ENCODE measurements at places on chromosomes 11 and 22.

DNA sequence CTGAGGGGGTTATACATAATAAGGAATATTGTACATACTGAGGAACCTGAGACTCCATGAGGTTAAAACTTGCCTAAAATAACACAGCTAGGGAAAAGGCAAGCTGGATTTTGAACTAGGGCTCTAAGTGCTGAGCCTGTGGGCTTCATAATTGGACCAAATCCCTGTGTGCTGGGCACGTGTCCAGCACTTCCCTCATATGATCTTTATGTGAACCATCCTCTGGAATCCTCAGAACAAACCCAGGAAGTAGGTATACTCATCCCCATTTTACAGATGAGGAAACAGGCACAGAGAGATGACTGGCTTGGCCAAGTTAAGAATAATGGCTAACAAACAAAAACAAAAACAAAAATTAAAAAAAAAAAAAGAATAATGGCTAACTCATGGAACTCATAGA lies 14.9 kb downstream of the RTN4RL2 start:
- no peak for DNase-seq

DNA sequence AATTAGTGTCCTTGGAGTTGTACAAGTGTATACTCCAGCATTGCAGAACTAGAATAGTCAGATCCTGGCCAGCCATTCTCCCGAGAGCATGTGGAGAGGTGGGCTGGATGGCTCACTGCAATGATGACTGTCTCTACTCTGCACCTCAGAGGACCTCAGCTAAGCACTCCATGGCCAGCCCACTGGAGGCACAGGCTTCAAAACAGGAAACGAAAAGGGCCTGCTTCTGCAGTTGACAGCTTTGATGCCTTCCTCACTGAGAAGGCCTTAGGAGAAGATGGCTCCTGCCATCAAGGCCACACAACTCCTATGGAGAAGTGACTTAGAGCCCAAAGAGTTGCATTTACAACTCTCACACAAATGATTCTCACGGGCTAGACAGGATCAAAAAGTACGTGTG lies 9.1 kb downstream of the POLD4 start:
- DNase-seq: peak; percentile 53

GRCh38 chr11:73916435-73916834 lies 34.4 kb upstream of the DNAJB13 start:
- no peak for DNase-seq

- no peak for DNase-seq
These were observed 85.7 kb downstream of the TBC1D22A start for GRCh38 chr22:46848197-46848596.

- DNase-seq: no peak
These were observed 59.6 kb downstream of the FLRT1 start for GRCh38 chr11:64095273-64095817.

DNA sequence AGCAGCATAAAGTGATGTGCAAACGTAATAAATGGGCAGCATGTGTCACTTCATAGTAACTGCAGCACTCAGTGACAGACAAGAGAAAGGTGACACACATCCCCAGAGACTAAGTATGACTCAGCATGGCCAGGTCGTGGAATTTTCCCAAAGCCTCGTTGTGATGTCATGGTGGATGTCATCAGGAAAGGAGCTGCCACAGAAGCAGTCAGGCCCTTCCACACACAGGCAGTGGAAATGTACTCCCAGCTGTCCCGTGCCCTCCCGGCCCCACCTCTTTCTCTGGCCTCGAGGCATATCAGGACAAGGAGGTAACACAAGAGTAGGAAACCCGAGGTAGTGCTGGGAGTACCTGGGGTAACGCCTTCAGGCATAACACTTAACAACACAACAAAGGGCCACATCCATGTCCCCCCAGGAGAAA lies 8.1 kb downstream of the PC start:
- DNase-seq: no peak

DNA sequence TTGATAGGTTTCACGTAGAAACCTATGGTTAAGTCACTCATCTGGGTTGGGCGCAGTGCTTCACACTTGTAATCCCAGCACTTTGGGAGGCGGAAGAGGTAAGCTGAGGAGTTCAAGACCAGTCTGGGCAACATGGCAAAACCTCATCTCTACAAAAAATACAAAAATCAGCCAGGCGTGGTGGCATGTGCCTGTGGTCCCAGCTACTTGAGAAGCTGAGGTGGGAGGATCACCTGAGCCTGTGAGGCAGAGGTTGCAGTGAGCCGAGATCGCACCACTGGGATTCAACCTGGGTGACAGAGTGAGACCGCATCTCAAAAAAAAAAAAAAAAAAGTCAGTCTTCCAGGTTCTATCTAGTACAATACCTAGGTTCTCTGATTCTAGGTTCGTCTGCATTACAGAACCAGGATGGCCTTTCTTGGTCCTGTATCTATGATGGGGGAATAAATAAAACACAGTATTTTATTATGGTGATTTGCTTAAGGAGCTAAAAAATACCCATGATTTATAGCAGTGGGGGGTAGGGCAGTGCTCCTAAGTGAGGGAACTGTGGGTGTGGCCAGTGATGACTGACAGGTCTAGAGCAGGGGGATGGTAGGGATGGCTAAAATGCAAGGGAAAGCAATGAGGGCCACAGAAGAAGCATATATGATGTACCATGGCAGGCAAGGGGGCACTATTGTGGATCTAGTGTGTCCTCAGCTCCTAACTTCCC lies 65.5 kb upstream of the NUP160 start:
- peak; percentile 37 for DNase-seq

- DNase-seq: no peak
These were observed 31.9 kb downstream of the IL18BP start for GRCh38 chr11:72030472-72031045.

DNA sequence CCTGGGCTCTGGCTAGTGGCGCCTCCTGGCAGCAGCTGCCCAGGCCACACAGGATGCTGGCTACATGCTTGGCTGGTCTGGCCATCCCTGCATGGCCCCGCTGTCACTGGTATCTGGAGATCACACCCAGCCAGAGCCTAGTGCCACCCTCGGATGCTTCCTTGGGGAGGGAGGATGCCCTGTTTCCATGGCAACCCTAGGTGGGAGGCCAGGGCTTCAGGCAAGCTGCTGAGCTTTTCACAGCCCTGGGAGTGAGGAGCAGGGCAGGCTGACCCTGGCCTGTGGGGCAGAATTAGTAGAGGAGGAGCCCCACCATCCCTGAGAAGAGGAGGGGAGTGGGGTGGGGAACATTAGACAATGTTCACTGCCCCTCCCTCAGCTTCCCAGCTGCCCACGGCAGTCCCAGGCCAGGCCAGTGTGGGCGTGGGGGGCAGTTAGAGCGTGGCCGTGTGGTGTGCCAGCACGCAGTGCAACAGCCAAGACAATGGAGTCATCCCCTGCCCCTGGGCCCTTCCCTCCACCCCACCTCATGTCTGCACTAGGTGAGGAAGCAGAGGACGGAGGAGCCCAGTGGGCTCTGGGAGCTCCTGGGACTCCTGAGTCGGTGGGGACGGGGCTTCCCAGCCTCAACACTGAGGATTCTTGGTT lies 50.4 kb downstream of the PARVB start:
- no peak for DNase-seq

DNA sequence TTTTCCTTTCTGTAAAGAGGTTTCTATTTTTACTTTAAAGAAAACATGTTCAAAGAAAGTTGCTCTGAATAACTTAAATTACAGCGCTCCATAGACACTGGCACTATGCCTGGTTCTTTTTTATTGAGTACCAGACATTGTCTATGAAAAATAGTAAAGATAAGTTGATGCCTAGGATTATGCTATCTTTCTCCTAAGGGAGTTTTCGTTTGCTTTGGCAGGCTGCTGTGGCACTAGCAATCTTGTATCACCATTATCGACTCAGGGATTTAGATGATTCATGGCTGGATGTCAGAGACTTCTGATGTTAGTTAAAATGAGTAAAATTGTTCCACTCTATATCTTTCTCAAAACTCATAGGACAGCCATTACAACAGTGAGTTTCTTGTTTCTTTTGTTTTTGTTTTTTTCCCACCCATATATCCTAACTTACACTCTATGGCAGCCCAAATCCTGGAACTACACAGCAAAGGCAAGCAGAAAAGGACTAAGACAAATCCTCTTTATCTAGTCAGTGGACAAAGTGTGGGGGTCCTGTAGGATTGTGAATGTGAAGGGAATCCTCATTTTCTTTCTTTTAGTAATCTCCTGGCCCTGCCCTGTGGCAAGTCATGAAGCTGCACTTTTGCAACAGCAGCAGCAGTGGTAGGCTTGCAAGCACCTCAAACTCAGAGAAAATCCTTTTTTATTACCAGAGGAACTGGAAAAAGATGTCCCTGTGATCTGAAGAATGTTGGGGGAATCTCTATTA lies 20.7 kb downstream of the SLN start:
- DNase-seq: no peak

- no peak for DNase-seq
These were observed 16.8 kb downstream of the PRR5L start for GRCh38 chr11:36312611-36313472.

Data from B cell (primary cell).